ENCODE measurements at places on chromosomes 1 and 21.
A peak's percentile ranks its signal among the peaks of the same experiment; 100 is the strongest.

GRCh38 chr21:42558846-42559245, 45.2 kb downstream of the SLC37A1 start:
- H3K27me3 ChIP-seq = no peaks in the 10 kb centered on the region
- no peak overlapping the region for H3K4me3 ChIP-seq
- DNase-seq = no peak

DNA sequence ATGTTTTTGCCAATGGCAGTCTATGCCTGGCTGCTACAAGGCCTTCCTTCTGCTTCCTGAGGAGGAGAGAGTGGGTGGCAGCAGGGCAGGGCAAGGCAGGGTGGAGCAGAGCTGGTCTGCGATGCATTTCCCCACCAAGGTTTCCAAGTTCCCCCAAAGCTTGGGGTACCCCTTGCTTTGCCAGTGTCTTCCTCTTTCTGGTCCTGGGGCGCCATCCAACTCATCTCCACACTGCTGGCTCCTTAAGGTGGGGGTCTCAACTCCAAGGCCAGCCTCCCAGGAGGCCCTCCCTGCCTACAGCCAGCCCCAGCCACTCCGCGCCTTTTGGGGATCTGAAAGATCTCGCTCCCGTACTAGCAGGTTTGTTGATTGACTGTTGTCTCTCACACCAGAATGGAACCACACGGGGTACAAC, 3.9 kb upstream of the SKI start:
- peaks cover 10% of the 10 kb centered on the region for H3K4me1 ChIP-seq
- H3K4me3 ChIP-seq = no peak overlapping the region
- peak overlapping the region; percentile 19 for H3K27ac ChIP-seq
- H3K27me3 ChIP-seq = peaks cover 14% of the 10 kb centered on the region

DNA sequence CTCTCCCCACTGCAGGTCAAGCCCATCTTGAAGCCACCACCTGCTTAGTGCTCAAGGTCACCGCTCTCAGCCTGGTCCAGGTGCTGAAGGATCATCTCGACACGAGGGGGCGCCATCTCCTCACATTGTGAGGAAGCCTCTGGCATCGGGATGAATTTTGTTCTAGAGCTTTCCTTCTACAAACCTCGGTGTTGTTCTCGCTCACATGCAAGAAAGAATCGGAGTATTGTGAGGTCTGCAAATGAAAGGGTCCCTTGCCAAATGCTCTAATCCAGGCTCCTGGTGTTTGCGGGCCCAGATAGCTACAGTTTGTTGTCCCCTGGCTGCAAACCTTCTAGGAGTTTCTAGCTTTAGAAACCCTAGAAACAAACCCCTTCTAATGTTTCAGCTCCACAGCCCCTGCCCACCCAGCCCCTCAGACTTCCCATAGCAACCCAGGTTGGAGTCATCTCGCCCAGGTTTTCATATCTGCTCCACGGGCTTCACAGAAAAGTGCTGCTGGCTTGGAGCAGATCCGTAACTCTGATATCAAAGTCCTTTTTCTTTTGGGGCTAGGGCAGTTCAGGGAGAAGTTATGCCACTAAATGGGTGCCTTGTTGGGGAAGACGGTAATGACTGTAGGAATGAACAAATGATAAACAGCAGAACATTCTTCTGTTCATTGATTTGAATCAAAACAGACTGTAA, 8.6 kb upstream of the ATP5PO start:
- no peak overlapping the region for H3K27ac ChIP-seq
- H3K4me1 ChIP-seq = peaks cover 11% of the 10 kb centered on the region
- H3K36me3 ChIP-seq = no peaks in the 10 kb centered on the region
- DNase-seq = peak; percentile 80

DNA sequence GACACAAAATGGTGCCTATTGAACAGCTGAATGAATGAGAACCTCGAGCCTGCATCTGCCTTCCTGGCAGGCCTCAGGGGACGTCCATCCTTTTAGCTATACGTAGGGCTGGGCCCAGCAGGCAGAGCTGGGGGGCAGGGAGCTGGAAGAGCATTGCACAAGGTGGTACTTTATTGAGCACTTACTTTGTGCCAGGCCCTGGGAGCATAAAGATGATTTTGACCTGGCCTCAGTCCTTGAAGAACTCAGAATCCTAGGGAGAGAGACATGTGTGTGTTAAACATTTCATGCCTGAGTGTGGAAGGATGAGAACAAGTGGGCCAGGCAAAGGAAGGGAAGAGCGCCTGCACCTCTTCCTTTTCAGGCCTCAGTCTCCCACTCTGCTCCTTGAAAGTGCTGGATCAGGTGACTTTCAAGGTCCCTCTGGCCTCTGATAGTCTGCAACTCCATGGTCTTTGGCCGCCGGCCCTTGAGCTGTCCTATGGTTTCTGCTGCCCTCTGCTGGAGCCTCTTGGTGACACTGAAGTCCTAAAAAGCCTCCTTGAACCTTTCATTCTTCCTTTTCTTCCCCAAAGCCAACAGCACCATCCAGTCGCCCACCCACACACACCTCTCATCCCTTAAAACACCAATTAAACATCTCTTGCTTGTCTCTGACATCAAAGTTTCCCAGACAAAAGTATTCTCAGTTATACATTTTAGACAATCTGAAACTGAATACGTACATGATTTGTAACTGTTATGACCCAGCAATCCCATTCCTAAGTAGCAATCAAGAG, 3.5 kb upstream of the PEAR1 start:
- H3K27ac ChIP-seq = no peak overlapping the region
- H3K36me3 ChIP-seq = no peaks in the 10 kb centered on the region
- H3K4me1 ChIP-seq = peaks cover 10% of the 10 kb centered on the region
- peak; percentile 52 for DNase-seq
- H3K4me3 ChIP-seq = peak overlapping the region; percentile 3

DNA sequence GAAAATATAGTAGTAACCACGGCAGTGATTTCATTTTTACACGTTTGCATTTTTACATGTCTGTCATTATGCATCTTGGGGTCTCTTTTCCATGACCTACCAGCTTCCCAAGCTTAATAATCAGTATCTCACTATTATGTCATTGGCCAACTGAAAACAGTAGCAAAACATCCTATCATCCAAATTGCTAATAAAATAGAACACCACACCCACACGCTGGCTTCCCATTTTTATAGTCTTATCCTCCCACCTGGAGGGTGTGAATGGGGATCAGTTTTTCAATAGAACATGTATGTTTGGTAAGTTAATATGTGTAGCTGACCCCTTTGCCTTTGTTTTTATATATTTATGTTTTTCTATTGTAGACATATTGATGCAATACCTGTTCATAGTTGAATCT, 11.8 kb downstream of the TFF3 start:
- peaks cover 20% of the 10 kb centered on the region for H3K27me3 ChIP-seq
- H3K27ac ChIP-seq = no peak overlapping the region
- DNase-seq = no peak
- H3K4me1 ChIP-seq = no peaks in the 10 kb centered on the region

DNA sequence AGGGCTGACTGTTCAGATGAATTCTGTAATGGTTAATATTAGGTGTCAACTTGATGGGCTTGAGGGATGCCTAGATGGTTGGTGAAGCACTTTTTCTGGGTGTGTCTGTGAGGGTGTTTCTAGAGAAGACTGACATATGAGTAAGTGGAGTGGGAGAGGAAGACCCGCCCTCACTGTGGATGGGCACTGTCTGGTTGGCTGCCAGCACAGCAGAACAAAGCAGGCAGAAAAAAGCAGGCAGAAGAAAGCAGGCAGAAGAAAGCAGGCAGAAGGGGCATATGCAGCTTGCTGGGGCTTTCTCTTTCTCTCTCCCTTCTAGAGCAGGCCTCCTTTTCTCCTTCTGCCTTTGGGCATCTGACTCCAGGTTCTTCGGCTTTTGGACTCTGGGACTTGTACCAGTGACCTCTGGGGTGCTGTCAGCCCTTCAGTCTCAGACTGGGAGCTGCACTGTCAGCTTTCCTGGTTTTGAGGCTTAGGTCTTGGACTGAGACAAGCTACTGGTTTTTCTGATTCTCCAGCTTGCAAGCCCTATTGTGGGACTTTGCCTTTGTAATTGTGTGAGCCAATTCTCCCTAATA, 42.9 kb upstream of the CD2 start:
- H3K36me3 ChIP-seq = no peaks in the 10 kb centered on the region
- H3K27me3 ChIP-seq = peaks cover 14% of the 10 kb centered on the region
- no peaks in the 10 kb centered on the region for H3K4me1 ChIP-seq
- no peak for DNase-seq
- H3K27ac ChIP-seq = no peak overlapping the region
- no peak overlapping the region for H3K4me3 ChIP-seq

DNA sequence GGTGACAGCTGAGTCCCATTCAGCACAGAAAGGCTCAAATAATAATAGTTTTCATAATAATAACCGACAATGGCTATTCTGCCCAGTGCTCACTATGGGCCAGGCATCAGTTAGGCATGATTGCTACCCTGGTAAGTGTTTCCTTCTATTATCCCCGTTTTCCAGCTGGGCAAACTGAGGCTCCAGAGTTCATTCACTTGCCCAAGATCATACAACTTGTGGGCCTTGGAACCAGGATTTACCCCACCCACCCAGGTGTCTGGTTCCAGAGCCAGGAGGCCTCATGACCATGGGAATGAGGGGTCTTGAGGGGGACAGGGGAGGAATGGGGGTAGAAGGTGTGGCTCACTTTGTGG, 518 bp downstream of the PLOD1 start:
- H3K4me1 ChIP-seq = peaks cover 21% of the 10 kb centered on the region
- H3K36me3 ChIP-seq = no peaks in the 10 kb centered on the region
- peaks cover 2% of the 10 kb centered on the region for H3K27me3 ChIP-seq
- peak overlapping the region; percentile 85 for H3K4me3 ChIP-seq
- DNase-seq = no peak
- H3K27ac ChIP-seq = peak overlapping the region; percentile 58

- no peak overlapping the region for H3K4me3 ChIP-seq
- peaks cover 13% of the 10 kb centered on the region for H3K4me1 ChIP-seq
- no peak for DNase-seq
- no peak overlapping the region for H3K27ac ChIP-seq
- no peaks in the 10 kb centered on the region for H3K36me3 ChIP-seq
These were observed 3.4 kb downstream of the SEMA6C start for GRCh38 chr1:151143057-151143435.

DNA sequence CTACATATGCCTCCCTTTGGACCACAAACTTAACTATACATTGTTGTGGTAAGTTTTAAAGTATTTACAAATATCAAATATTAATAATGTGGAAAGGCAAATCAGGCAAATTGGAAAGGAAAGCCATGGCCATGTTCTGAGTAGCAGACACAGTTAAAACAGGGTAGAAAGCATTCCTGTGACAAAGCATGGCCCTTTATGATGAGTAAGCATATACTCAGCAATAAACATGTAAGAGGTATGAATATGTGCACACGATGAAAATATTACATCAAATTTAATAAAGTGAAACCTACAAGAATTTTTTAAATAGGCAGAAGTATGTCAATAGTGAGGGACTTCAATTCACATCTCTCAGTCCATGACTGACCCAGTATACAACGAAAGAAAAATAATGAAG, 389.2 kb downstream of the DSCAM start:
- no peak overlapping the region for H3K4me3 ChIP-seq
- H3K4me1 ChIP-seq = no peaks in the 10 kb centered on the region

DNA sequence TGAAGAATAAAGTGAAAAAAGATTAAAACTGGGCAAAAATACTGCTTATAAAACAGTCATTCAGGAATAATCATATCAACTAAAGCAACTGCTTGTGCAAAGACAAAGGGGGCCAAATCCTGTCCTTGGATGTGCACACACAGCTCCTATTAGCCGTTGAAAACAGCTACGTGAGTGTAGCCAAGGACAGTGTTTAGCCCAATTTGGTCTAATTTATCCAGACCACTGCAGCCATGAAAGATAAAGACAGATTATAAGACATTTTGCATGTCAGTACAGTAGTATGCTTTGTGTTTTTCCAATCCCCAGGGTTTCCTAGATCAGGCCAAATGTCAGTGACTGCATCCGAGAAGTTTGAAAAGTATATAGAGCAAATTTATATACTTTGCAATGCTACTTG, 146.3 kb upstream of the PKN2 start:
- DNase-seq = no peak
- H3K27ac ChIP-seq = no peak overlapping the region
- H3K27me3 ChIP-seq = peaks cover 2% of the 10 kb centered on the region
- H3K36me3 ChIP-seq = no peaks in the 10 kb centered on the region
- no peak overlapping the region for H3K4me3 ChIP-seq
- H3K4me1 ChIP-seq = no peaks in the 10 kb centered on the region

GRCh38 chr1:47940779-47941178, 56.4 kb downstream of the TRABD2B start:
- no peak for DNase-seq
- no peaks in the 10 kb centered on the region for H3K4me1 ChIP-seq
- H3K27ac ChIP-seq = no peak overlapping the region

All from immature natural killer cell (primary cell).